Activated CD8-positive, alpha-beta T cell treated with anti-CD3 and anti-CD28 coated beads for 36 hours (primary cell): ENCODE measurements at places on chromosomes 2 and 18.

DNA sequence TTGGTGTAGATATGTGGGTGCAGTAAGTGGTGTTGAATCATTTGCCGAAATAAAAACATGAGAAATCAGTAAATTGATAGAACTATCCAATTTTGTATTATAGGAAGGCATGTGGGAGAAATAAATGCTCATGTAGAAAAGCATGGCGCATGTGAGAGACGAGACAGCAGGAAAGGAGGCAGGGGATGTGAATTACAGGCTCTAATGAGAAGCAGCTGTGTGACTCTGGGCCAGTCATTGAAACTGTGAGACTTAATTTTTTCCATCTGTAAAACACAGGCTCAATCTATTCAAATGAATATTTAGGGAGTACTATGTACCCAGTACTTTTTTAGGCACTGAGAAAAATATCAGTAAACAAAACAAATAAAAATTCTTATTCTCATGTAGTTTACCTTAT lies 42.6 kb upstream of the MAP3K20 start:
- no peak overlapping the region for H3K4me3 ChIP-seq
- H3K27ac ChIP-seq, result no peak overlapping the region
- H3K4me1 ChIP-seq, result peaks cover 4% of the 10 kb centered on the region
- no peak for DNase-seq

DNA sequence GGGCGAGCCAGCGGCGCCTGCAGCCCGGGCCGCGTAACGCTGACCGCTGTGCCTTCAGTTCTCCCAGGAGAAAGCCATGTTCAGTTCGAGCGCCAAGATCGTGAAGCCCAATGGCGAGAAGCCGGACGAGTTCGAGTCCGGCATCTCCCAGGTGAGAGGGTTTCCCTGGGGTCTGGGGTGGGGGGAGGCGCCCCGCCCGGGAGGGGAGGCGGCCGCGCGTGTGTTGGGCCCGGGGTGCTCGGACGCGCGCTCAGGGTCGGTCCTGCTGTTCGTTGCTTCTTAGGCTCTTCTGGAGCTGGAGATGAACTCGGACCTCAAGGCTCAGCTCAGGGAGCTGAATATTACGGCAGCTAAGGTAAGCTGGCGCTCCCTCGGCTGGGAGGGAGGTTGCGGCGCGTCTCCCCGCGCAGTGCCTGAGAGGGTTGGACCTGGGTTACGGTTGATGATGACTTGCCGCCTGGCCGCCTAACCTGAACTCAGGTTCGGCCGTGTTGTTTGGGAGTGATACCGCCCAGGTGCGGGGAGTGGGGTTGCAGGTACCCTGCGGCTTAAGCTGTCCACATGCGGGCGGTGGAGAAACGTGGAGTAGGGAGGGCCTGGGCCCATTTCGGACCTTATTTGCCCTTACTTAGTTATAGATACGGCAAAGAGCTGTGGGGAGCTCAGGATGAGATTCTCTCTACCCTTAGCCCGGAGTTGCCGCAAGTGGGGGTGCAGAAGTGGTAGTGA lies 638 bp downstream of the RPS7 start:
- H3K4me3 ChIP-seq, result peak overlapping the region; percentile 97
- peak; percentile 25 for DNase-seq
- H3K4me1 ChIP-seq, result peaks cover 40% of the 10 kb centered on the region
- no peaks in the 10 kb centered on the region for H3K27me3 ChIP-seq

- H3K4me1 ChIP-seq, result peaks cover 30% of the 10 kb centered on the region
- H3K4me3 ChIP-seq, result peak overlapping the region; percentile 74
- H3K27me3 ChIP-seq, result peaks cover 27% of the 10 kb centered on the region
- peaks cover 9% of the 10 kb centered on the region for H3K36me3 ChIP-seq
- peak overlapping the region; percentile 88 for H3K27ac ChIP-seq
Measured at GRCh38 chr2:144516411-144516980, 3.4 kb downstream of the ZEB2 start.

GRCh38 chr2:30987566-30987965 lies 150.7 kb downstream of the GALNT14 start:
- H3K27ac ChIP-seq, result no peak overlapping the region
- H3K4me1 ChIP-seq, result no peaks in the 10 kb centered on the region
- no peak for DNase-seq

- DNase-seq, result no peak
- no peaks in the 10 kb centered on the region for H3K36me3 ChIP-seq
- H3K27me3 ChIP-seq, result no peaks in the 10 kb centered on the region
- H3K27ac ChIP-seq, result no peak overlapping the region
- no peak overlapping the region for H3K4me3 ChIP-seq
Measured at GRCh38 chr2:122864728-122865127, 1109.3 kb downstream of the TSN start.

DNA sequence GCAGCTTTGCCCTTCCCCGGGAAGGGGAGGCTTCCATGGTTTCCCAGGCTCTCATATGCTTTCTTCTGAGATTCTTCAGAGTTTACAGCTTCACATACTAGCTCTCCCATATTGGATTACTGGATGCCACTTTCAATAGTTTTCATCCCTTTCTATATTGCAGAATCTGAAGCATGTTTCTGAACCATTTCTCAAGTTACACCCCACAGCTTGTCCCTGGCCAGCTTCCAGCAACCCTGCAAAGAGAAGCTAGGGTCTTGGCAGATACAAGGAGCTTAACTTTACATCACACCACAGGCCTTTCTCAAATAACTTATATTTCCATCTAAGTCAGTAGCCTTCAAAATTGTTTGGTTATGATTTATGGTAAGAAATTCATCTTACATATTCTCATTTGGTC lies 39.6 kb downstream of the LHCGR start:
- no peak overlapping the region for H3K27ac ChIP-seq
- no peak for DNase-seq
- H3K4me3 ChIP-seq, result no peak overlapping the region
- H3K36me3 ChIP-seq, result no peaks in the 10 kb centered on the region
- peaks cover 7% of the 10 kb centered on the region for H3K27me3 ChIP-seq
- no peaks in the 10 kb centered on the region for H3K4me1 ChIP-seq

GRCh38 chr2:158599609-158600008 lies 142.9 kb downstream of the PKP4 start:
- no peaks in the 10 kb centered on the region for H3K27me3 ChIP-seq
- H3K36me3 ChIP-seq, result no peaks in the 10 kb centered on the region
- H3K4me3 ChIP-seq, result no peak overlapping the region
- H3K27ac ChIP-seq, result no peak overlapping the region
- no peak for DNase-seq
